Progenitor cell of endocrine pancreas (in vitro differentiated cells): ENCODE measurements at places on chromosomes 3 and 15. TPM values are rescaled to one million over a fixed set of nuclear protein-coding genes. Genes with fewer than 3 reads are reported as not detected.

GRCh38 chr15:60259469-60259868, 138.3 kb downstream of the ANXA2 start:
- DNase-seq, result no peak
- peaks cover 10% of the 10 kb centered on the region for H3K27me3 ChIP-seq
- no peak overlapping the region for H3K27ac ChIP-seq
- H3K36me3 ChIP-seq, result no peaks in the 10 kb centered on the region
- no peak overlapping the region for H3K4me3 ChIP-seq

Gene STT3B
- total RNA-seq, result 147 and 154 TPM in 2 replicates

GRCh38 chr3:184373422-184373821, 4.6 kb downstream of the THPO start:
- peaks cover 20% of the 10 kb centered on the region for H3K4me1 ChIP-seq
- H3K27ac ChIP-seq, result no peak overlapping the region
- peaks cover 3% of the 10 kb centered on the region for H3K27me3 ChIP-seq
- H3K36me3 ChIP-seq, result peaks cover 13% of the 10 kb centered on the region
- H3K4me3 ChIP-seq, result no peak overlapping the region

Gene CRYGS
- total RNA-seq, result 3.9 and 4.9 TPM in 2 replicates

Gene KLF15
- total RNA-seq, result 16.4 and 17.7 TPM in 2 replicates

DNA sequence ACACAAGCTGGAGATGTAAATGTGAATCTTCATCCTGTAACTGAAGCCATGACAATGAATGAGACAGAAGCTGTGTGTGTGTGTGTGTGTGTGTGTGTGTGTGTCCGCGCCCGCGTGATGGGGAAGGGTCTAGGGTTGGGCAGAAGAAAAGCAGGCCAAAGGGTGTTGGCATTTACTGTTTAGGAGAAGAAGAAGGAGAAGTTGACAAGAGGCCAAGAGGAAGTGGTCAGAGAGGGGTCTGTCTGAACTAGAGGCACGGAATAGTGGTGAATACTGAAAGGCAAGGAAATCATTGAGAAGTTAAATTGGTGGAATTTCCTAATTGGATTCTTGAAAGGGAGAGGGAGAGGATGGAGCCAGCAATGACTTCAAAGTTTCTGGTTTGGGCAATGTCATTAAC, 5.6 kb upstream of the NCEH1 start:
- H3K27ac ChIP-seq, result no peak overlapping the region
- H3K4me1 ChIP-seq, result peaks cover 1% of the 10 kb centered on the region
- no peak for DNase-seq
- no peak overlapping the region for H3K4me3 ChIP-seq

Gene SLC28A2
- 1.2 and 1.7 TPM in 2 replicates for total RNA-seq

DNA sequence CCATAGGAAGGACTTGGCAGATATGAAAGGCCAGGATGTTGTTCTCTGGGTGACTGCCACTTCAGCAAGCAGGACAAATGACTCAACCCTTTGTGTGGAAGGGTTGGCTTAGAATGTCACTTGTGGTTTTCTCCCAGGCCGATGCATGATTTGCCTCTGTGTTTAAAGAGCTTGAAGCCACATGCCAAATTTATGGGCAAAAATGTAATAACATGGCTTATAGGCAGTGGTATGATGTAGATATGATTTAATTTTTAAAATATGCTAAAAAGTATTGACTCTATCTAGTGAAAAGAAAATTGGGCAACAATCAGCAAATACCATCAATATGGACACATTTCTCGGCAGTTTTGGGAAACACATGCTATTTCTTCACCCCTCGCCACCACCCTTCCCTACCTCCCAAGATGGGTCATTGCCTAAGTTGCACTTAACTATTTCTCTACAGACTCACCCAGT, 114.6 kb downstream of the CYP19A1 start:
- no peak overlapping the region for H3K27ac ChIP-seq
- H3K27me3 ChIP-seq, result peaks cover 10% of the 10 kb centered on the region
- H3K4me3 ChIP-seq, result no peak overlapping the region
- no peaks in the 10 kb centered on the region for H3K36me3 ChIP-seq
- H3K4me1 ChIP-seq, result no peaks in the 10 kb centered on the region

Gene PROS1
- total RNA-seq, result 9.4 and 12.4 TPM in 2 replicates

DNA sequence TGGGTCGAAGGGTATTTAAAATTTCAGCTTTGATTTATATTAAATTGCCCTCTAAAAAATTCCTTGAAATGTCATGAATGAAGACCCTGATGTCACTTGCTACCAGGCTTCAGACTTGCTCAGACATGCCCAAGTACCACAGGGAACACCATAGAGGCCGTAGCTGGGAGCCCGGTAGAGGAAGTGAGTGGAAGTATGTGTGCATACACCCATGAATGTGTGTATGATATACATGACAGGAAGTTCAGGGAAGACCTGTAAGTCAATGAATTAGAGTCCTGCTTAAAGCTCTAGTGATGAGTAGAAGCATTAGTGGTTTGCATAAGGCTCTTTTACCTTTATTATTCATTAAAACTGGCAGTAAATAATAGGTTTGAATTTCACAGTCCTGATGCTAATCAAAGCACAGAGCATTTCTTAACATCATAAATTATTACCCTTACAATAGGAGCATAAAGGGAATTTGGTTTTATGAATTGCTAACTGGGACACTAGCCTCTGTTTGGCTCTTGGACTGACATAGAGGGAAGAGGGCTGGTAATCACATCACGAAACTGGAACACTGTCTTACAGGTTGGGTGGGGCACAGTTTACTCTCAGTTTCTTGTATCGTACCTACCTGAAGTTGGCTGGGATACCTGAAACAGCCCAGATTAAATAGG, 144.4 kb downstream of the CHST2 start:
- no peak overlapping the region for H3K4me3 ChIP-seq
- no peaks in the 10 kb centered on the region for H3K4me1 ChIP-seq
- no peak overlapping the region for H3K27ac ChIP-seq

DNA sequence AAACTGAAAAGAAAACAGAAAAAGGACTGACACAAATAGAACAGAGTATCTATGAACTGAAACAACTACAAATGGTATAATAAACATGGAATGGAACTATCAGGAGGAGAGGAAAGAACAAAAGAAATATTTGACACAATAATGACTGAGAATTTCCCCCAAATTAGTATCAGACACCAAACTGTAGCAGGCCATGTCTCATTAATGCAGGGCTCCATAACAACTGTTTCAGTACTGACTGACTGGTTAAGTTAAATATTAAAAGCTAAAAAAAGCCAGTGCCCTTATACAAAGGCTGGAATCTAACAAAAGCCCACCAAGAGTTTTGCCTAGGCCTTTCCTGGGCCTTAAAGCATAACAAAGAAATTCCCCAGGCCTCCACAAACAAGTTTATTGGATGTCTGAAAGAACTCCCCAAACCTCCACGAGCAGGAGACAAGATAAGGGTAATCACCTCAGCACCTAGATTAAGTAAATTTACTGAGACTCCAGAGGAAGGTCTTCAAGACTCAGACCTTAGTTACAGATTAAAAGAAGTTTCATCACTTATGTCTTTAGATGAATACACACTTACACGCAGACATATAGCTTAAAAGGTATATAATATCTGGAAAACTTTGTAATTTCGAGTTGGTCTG, 45.7 kb downstream of the KPNA1 start:
- peaks cover 33% of the 10 kb centered on the region for H3K4me1 ChIP-seq
- peak overlapping the region; percentile 97 for H3K27ac ChIP-seq
- H3K36me3 ChIP-seq, result peaks cover 16% of the 10 kb centered on the region
- no peaks in the 10 kb centered on the region for H3K27me3 ChIP-seq

Gene VPS13C
- total RNA-seq, result 47.7 and 57.1 TPM in 2 replicates

DNA sequence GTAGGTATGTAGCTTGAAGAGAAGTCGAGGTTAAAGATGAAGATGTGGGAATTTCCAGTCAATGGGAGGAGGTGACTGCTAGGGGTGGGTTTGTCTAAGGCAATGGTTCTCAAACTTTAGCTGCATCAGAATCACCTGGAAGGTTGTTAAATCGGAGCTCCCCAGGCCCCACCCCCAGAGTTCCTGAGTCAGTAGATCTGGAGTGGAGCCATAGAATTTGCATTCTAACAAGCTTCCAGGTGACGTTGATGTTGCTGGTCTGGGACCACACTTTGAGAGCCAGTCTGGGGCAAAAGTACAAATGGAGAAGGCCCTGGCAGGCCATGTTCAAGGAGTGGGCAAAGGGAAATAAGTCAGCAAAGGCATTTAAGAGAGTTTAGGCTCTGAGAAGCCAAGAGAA, 69.1 kb downstream of the CMTM8 start:
- H3K27ac ChIP-seq, result no peak overlapping the region
- no peak overlapping the region for H3K4me3 ChIP-seq
- peaks cover 52% of the 10 kb centered on the region for H3K4me1 ChIP-seq
- DNase-seq, result no peak
- H3K27me3 ChIP-seq, result no peaks in the 10 kb centered on the region
- peaks cover 10% of the 10 kb centered on the region for H3K36me3 ChIP-seq

Gene PLXND1
- 17.6 and 18.0 TPM in 2 replicates for total RNA-seq

Gene NPAP1
- total RNA-seq, result 0.65 and 0.67 TPM in 2 replicates

DNA sequence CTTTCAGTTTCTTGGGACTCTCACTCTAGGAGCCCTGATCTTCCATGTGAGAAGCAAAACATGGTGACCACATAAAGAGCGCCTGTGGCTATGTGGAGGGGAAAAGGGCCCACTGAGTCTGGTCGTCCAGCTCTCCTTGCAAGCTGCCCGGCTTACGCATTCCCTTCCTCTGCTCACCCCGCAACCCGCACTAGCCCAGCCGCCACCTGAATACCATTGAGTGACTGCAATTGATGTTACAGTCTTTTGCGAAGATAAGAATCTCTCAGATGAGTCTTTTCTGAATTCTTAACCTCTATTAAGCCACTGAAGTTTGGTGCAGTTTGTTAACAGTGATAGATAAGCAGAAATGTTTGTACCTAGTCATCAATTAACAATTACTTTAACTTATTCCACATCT, 589.0 kb upstream of the DPPA4 start:
- H3K27ac ChIP-seq, result no peak overlapping the region
- no peak overlapping the region for H3K4me3 ChIP-seq
- H3K4me1 ChIP-seq, result peaks cover 3% of the 10 kb centered on the region
- DNase-seq, result no peak

GRCh38 chr3:51057121-51057520, 328.0 kb upstream of the MANF start:
- no peak overlapping the region for H3K27ac ChIP-seq
- H3K27me3 ChIP-seq, result no peaks in the 10 kb centered on the region
- no peaks in the 10 kb centered on the region for H3K36me3 ChIP-seq

GRCh38 chr3:159029306-159030026, 227.6 kb downstream of the MFSD1 start:
- DNase-seq, result no peak
- H3K4me1 ChIP-seq, result no peaks in the 10 kb centered on the region
- no peaks in the 10 kb centered on the region for H3K27me3 ChIP-seq
- H3K4me3 ChIP-seq, result no peak overlapping the region

DNA sequence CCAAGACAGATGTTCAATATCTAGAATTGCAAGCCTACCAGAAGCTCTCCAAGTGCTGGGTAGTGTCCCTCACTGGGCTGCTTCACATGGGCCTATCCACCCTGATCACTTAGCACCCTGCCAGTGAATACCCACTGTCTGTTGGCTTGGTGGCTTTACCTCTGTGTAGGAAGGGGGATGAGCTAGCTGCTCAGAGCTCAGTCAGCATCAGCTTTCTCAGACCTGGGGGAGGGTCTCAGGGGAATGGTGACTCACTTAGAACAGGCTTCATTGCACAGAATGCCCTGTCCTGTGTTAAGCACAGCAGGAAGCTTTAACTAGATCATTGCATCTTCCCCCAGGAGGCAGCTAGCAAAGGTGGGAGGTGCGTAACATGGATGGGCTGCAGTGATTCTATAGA, 209.8 kb downstream of the PDCD6IP start:
- no peak overlapping the region for H3K27ac ChIP-seq
- H3K36me3 ChIP-seq, result no peaks in the 10 kb centered on the region
- no peak for DNase-seq
- peaks cover 49% of the 10 kb centered on the region for H3K27me3 ChIP-seq
- H3K4me3 ChIP-seq, result no peak overlapping the region

Gene NEO1
- total RNA-seq, result 118 and 123 TPM in 2 replicates

DNA sequence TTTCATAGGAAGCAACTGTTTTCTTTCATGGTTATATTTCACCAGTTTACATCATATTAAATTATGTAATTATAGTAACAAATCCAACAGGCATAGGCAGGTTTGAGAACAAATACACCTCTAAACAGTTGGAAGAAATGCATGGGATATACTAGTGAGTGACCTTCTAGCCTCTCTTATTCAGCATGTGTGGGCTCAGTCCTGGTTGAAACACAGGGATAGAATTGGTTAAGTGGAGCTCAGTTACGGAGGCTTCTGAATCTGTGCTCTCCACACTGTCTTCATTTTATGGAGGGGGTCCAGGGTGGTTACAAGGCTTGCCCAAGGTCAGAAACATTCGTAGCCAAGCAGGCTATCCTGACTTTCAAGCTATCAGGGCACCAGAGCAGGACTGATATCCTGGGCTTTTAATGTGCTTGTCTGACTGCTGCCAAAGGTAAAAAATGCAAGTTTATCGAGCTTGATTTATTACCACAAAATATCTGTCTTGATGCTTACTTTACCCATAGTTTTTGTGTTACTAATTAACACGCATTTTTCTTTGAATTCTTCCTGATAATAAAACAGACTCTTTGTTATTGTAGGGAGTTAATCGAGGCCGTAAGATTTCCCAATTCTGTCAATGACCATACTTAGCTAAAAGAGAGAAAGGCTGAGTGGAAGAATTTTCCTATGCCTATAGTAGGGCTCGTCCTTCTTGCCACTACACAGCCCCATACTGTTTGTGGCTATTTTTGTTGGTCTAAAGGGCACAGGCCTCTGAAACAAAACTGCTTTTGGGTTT, 89.6 kb downstream of the FILIP1L start:
- H3K27me3 ChIP-seq, result no peaks in the 10 kb centered on the region
- peak overlapping the region; percentile 37 for H3K4me3 ChIP-seq
- no peaks in the 10 kb centered on the region for H3K36me3 ChIP-seq
- H3K27ac ChIP-seq, result peak overlapping the region; percentile 92

- H3K4me1 ChIP-seq, result no peaks in the 10 kb centered on the region
- no peak overlapping the region for H3K4me3 ChIP-seq
- H3K27me3 ChIP-seq, result no peaks in the 10 kb centered on the region
- no peaks in the 10 kb centered on the region for H3K36me3 ChIP-seq
Measured at GRCh38 chr15:48307586-48307985, 23.6 kb upstream of the DUT start.

DNA sequence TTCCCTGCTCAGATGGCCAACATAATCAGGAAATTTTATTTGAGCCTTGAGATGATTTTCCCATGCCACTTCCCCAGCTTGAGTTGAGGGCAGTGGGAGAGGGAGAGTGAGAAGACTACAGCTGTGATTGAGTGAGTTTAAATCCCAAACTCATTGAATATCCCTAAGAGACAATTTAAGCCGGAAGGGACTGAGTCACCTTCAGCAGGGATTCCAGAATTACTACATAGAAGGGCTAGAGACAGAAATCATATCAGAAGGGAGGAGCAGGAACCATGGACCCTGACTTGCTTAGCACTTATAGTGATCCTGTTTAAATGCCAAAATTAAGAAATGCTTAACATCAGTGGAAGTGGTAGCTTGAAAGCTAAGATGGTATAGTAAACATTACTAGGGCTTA, 312.2 kb upstream of the SLCO3A1 start:
- H3K4me3 ChIP-seq, result no peak overlapping the region
- DNase-seq, result no peak
- peaks cover 5% of the 10 kb centered on the region for H3K27me3 ChIP-seq
- H3K4me1 ChIP-seq, result peaks cover 21% of the 10 kb centered on the region

Gene SIAH2
- 14.4 and 17.9 TPM in 2 replicates for total RNA-seq
